ENCODE measurements at places on chromosomes 4 and X.

DNA sequence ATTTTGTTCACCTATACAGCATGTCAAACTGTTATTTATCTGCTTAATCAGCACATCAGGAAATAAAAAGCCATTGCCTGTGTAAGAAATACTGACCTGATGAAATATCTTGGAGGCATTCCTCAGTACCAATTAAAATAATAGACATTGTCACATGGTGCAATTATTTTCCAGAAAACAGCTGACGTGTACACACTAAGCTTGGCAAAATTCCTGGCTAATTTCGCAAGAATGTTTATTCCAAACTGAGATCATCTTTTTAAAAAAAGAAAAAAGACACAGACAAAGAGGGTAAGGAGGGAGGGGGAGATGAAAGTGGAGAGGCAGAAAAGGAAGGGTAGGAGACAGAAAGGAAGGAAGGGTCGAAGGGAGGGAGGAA is 61.9 kb upstream of the NFKB1 start:
- no peak for DNase-seq

- no peak for DNase-seq
Observed at GRCh38 chrX:50106051-50106675, 94.6 kb downstream of the AKAP4 start.

GRCh38 chrX:67555578-67556203 is 11.9 kb downstream of the AR start:
- DNase-seq, result no peak

- DNase-seq, result no peak
Observed at GRCh38 chrX:78661836-78662235, 2.7 kb upstream of the RTL3 start.

- DNase-seq, result no peak
Observed at GRCh38 chr4:104693601-104694201, 199.0 kb upstream of the CXXC4 start.

DNA sequence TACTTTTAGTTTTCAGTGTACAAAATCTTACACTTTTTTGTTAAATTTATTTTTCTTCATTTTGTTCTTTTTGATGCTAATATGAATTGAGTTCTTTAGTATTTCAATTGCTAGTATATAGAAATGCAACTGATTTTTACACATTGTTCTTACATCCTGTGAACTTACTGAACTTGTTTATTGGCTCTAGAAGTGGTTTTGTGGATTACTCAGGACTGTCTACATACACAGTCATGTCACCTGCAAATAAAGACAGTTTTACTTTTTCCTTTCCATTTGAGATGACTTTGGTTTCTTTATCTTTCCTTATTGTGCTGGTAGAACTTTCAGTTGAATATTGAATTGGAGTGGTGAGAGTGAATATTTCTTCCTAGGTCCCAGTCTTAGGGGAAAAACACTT is 40.8 kb upstream of the ANXA10 start:
- no peak for DNase-seq

- no peak for DNase-seq
Observed at GRCh38 chr4:108393890-108394472, 225.2 kb upstream of the LEF1 start.

DNA sequence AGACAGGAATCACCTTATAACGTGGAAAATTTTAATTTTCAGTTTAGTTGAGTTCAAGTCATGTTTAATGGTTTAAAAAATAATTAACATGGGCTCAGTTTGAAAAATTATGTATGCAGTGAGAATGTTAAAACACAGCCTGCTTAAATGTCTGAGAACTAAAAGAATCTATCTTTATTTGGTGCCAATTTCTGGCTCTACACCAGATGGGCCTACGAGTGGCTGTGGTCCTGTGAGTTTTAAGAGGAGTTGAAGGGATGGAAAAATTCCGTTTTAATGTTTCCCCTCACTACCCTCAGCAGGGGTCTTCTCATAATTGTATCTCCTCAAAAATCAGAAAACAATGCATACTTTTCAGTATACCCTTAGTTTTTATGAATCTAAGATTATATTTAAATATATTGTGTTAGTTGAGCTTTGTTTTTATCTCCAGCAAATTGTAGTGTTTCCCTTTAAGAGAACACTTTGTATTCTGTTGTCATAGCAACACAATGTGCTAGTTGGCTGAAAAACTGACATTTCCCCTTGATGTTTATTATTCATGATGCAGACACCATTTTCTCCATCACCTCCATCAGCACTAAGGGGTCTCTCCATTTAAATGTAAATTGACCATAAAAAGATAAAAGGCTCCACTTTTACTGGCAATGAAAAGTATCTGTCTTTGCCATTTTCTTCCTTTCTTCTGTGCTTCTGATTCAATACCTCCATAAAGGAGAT is 393.5 kb upstream of the GRIA3 start:
- no peak for DNase-seq

DNA sequence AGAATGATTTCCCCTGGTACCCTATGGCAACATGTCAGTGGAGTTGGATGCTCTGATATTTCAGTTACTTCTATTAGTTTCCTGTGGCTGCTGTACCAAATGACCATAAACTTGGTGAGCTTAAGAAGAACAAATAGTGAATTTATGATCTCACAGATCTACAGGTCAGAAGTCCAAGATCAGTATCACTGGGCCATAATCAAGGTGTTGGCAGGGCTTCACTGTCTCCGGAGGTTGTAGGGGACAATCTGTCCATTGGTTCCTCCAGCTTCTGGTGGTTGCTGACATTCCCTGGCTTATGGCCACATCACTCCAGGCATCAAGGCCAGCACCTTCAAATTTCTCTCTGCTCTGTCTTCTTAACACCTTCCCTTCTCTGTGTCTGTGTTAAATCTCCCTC is 37.9 kb upstream of the ELOVL6 start:
- DNase-seq, result no peak

DNA sequence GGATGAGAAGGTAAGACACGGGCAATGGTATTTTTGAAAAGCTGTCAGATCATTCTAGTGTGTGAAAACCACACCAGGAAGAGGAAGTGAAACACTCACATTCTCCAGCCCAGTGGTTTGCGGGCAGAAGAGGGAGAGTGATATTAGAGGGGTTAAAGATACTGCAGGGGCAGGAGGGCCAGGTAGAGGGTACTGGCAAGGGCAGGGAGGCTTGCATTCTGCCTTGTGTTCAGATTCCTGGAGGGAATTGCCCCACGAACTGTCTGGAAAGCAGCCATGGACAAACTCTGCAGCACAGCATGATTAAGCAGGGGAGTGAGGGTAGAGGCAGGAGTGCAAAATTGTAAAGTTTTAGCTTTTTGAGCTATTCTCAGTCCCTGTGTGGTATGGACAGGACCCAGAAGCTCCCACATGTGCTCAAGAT is 30.9 kb downstream of the NIPAL1 start:
- DNase-seq, result peak; percentile 82

- DNase-seq, result no peak
Observed at GRCh38 chrX:131063613-131064012, 5.5 kb downstream of the ARHGAP36 start.

GRCh38 chr4:53863158-53863557 is 201.2 kb downstream of the CHIC2 start:
- no peak for DNase-seq

- DNase-seq, result peak; percentile 18
Observed at GRCh38 chr4:89658701-89659024, 178.3 kb downstream of the SNCA start.

GRCh38 chrX:10108288-10108687 is 48.5 kb upstream of the CLCN4 start:
- DNase-seq, result no peak

DNA sequence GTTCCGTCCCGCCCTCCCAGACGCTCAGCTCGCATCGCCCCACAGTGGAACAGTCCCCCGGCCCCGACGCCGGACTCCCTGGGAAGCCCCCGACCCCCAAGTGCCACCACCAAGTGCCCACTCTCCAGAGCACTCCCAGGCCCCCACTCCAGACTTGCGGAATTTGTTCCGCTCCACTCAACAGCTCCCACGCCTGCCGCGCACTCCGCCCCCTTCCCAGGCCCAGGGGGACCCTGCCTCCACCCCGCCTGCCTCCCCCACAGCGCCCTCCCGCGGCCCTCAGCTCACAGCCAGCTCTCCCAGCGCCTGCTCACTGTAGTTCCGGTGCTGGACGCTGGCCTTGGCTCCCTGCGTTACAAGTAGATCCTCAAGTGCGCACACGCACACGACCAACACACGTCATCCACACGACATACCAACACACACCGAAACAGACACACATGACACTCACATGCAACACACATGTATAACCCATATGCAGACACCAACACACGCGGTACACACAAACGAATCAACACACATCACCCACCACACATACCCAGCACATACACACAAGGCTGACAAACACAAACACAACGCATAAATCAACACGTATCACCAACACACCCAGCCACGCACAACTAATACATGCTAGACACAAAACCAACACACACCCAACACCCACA is 8.0 kb downstream of the MSX1 start:
- DNase-seq, result no peak

- no peak for DNase-seq
Observed at GRCh38 chr4:106527316-106527715, 158.7 kb upstream of the GIMD1 start.

- no peak for DNase-seq
Observed at GRCh38 chrX:38652934-38653442, 91.6 kb downstream of the TSPAN7 start.

- DNase-seq, result peak; percentile 35
Observed at GRCh38 chr4:144970597-144970996, 127.4 kb downstream of the ANAPC10 start.

DNA sequence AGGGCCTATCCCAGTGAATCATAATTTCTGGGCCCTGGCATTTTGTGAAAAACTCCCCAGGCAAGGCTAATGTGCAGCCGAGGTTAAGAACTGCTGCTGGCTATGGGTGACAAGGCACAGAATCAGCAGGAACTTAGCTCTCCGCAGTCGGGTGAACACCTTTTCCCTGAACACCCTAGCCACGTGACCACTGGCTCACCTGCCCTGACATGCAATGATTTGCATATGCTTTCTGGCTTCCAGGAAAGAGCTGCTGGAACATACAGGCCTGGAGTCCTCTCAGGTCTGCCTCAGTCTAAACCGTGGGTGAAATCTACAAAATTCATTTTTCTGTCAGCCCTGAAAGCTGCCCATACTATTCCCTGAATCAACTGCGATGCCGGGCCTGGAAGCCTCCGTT is 56.6 kb downstream of the ZNF827 start:
- no peak for DNase-seq

- no peak for DNase-seq
Observed at GRCh38 chr4:61795998-61796397, 595.9 kb downstream of the ADGRL3 start.

- no peak for DNase-seq
Observed at GRCh38 chr4:94961420-94961819, 203.7 kb downstream of the BMPR1B start.

DNA sequence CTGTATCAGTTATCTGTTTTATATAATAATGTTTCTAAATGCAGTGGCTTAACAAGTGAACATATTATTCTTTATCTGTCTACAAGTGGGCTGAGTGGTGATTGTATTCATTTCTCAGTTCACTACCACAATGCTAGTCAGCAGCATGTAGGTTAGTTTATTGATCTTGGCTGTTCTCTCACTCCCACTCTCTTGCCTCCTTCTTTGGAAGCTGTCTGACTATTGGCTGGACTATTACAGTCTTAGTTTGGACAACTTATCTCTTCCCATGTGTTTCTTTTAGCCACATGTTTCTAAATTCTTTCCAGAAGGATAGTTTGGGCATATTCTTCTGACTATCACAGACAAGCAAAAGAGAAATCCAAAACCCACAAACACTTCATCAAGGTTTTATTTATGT is 459.5 kb upstream of the AGA start:
- no peak for DNase-seq

DNA sequence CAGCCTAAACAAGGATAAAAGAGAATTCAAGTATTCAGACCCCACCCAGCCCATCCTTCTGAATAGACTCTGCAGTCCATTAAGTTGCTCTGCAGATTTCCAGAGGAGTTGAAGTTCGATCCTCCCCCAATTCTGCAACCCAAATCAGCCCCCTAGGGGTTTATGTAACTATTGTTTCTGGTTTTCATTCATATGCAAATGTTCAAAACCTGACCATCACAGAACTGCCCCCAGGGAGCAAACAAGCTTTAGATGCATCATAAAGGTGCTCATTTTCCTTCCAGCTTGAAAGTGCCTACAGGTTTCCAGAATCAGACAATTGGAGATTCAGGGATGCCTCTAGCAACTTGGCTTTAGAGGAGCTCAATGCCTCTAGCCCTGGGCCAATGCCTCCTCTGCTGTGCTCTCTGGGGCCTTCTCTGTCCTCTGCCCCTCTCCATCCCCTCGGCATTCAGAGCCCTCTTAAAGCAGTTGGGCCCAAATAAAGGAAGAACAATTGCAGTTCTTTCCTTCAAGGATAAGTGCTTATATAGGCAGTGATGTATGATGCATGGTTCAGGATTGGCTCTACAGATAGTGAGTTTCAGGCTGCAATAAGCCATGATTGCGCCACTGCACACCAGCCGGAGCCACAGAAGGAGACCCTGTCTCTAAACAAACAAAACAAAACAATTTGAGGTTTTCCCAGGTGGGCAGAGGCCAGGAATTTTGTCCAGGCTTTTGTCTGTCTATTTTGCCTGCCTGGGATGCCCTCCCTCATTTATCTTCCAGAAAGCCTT is 23.5 kb upstream of the SPINK2 start:
- no peak for DNase-seq

DNA sequence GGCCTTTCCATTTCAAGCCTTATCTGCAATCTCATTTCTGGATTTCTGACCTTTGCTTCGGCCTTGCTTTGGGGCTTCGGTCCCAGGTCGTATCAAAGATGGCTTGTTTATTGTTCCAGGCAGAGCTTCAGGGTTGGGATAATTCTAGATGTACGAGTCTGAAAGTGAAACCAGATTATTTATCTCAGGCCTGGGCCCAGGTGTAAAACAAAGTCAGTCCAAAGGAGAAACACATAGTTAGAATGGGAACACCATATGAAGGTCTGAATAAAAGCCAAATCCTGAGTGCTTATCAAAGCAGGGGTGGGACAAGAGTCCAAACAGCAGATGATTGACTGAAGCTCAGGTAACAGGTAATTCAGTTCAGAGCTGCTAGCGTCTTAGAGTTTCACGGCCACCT is 17.1 kb downstream of the PRIMPOL start:
- DNase-seq, result no peak

- DNase-seq, result no peak
Observed at GRCh38 chrX:105648732-105649131, 173.6 kb upstream of the NRK start.
